ENCODE measurements at places on chromosomes 2 and 18.

DNA sequence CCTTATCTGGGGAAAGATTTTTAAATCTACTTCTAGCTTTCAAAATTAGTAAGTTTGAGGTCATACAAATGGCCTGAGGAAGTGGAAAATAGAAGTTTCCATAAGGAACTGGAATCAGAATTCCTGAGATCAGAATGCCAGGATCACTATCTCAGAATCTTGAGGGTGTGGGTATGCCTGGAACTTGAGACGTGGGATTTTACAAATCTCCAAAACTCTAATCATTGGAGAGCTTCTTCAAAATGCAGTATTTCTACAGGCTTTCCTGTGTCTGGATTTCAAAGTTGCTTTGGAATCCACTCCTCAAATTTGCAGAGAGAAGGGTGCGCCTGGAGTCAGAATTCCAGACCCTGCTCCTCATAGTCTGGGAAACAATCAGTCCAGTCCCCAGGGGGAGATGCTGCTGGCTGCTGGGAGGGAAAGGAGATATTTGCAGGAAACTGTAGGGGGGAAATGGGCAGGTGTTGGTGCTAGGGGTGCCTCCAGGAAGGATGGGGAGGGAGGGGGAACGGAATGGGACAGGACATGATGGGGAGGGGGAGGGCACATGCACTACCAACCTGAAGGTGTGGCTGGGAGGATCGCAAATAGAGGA lies 31.0 kb upstream of the CATIP start:
- DNase-seq: no peak

DNA sequence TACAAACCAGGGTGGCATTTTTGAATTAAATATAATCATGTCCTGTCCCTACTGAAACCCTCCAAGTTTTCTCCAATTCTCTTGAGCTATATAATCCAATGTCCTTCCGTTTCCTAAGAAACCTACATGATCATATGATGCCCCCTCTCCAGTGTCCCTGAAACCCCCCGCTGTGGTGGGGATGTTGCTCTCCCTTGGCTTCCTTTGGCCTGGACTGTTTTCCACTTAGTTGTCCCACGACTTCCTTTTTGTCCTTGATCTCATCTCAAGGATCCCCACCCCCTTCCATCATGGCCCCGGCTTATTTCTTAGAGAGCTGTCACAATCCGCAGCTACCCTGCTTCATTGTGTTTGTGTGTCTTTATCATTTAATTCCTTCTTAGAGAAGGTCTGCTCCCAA lies 43.8 kb downstream of the TMEM18 start:
- no peak for DNase-seq

GRCh38 chr2:181177376-181177775 lies 197.0 kb downstream of the UBE2E3 start:
- no peak for DNase-seq

DNA sequence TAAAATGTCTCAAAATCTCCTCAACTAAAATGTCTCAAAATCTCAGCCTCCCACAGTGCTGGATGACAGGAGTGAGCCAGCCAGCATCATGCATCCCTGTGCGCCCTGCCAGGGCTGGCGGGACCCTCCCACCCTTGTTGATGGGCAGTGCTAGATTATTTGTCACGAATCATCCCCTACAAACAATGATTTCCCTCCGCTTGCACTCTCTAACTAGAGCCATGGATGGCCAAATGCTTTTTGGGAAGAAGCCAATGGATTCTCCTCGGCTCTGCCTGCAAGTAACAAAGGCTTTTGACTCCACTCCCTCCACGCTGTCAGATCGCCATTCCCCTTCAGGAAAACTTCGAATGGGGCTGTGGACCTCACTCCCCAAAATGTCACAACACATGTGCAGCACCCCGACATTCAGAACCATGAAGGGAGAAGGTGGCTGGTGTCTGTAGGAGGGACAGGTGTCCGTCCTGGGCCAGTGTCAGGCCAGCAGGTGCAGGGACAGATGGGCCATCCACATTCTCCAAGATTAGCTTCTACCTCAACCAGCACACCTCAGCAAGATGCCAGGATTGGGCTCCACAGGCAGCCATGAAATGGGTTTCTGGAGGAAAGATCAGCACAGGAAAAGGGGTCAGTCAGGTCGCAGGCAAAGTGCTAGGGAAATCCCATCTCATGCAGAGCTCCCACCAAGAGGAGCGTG lies 11.5 kb downstream of the AMER3 start:
- no peak for DNase-seq

GRCh38 chr2:27194538-27195354 lies 17.1 kb upstream of the ATRAID start:
- no peak for DNase-seq

DNA sequence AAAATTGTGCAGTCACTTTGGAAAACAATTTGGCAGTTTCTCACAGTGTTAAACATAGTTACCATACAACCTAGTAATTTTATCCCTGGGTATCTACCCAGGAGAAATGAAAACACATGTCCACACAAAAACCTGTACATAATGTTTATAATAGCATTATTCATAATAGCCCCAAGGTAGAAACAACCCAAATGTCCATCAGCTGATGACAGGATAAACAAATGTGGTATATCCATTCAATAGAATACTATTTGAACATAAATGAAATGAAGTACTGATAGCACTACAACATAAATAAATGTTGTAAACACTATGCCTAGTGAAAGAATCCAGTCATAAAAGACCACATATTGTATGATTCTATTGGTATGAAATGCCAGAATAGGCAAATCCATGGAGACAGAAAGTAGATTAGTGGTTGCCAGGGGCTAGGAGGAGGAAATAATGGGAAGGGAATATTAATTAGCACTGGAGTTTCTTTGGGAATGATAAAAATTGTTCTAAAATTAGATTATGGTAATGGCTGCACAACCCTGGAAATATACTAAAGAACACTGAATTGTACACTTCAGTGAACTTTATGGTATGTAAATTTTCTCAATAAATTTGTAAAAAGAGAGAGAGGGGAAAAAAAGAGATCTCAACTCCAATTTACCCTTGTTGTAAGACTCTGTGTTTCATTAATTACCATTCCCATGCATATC lies 20.8 kb upstream of the VIT start:
- no peak for DNase-seq
